ENCODE measurements at places on chromosomes 12 and 14.

DNA sequence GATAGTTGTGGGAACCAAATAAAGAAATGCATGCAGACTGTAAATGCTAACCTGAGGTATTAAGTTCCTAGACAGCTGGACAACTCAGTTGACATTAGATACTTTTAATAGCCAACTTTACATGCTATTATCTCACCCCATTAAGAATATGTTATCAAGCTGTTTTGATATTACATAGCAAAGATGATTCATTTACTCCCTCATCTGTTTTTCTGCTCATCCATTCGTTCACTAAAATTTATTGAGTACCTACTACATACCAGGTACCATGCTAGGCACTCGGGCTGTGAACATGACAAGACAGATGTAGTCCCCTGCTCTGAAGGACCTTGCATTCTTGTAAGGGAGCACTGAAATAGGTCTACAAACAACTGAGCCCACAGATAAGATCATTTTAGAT is 192.4 kb downstream of the DACT1 start:
- DNase-seq, result no peak

DNA sequence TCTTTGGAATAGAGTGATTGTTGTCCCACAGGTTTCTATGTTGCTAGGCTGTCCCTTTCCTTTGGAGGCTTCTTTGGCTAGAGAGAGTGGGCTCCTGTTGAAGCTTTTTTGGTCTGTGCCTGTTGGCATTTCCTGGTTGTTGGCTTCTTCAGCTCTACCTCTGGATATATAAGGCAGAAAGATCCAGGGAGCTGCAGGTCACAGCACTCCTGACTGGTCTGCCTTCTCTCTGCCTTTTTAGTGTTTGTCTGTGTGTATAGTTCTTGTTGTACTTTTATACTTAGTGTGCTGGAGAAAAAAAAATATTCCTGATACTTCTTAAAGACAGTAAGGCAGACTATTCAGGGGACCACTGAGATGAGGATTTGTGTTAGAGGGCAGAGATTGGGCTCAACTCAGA is 202.7 kb downstream of the FBXL14 start:
- no peak for DNase-seq

- no peak for DNase-seq
Observed at GRCh38 chr12:106301241-106301610, 1.3 kb upstream of the TCP11L2 start.

GRCh38 chr14:99664937-99665273 is 19.2 kb upstream of the CYP46A1 start:
- DNase-seq, result no peak

GRCh38 chr12:7093486-7093885 is 1.2 kb upstream of the C1R start:
- no peak for DNase-seq

- no peak for DNase-seq
Observed at GRCh38 chr14:50772412-50772811, 58.5 kb downstream of the NIN start.

GRCh38 chr12:114168061-114168460 is 201.9 kb upstream of the RBM19 start:
- no peak for DNase-seq

DNA sequence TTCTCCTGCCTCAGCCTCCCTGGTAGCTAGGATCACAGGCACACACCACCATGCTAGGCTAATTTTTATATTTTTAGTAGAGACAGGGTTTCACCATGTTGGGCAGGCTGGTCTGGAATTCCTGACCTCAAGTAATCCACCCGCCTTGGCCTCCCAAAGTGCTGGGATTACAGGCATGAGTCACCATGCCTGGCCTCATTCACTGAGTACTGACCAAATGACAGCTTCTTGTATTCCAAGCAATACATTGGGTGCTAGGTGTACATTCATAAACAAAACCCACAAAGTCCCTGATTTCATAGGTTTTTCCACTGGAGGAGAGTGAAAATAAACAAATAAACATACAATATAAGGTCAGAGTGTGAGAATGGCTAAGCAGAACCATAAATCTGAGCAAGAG is 136.3 kb downstream of the HELB start:
- no peak for DNase-seq

- DNase-seq, result no peak
Observed at GRCh38 chr12:97575403-97576193, 113.0 kb downstream of the RMST start.

- no peak for DNase-seq
Observed at GRCh38 chr12:47077206-47078085, 2.0 kb upstream of the PCED1B start.

- DNase-seq, result no peak
Observed at GRCh38 chr12:3797531-3798048, 44.7 kb upstream of the CRACR2A start.

GRCh38 chr14:77157740-77158139 is 16.1 kb upstream of the ZDHHC22 start:
- no peak for DNase-seq

DNA sequence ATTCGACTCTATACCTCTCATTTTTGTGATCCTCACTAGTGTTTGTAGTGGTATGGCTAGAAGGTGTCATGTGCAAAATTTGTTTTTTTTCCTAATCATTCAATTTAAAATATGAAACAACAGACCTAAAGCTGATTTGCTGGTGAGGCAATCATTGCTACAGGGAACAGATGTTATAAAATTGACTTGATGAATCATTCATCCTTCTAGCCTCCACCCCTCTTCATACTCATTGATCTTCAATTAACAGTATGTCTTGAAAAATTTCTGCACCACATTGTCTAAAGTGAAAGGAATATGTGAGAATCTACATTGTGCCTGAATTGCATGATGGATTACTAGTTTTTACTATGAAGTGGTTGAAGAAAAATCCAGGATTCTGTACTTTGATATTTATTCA is 349.0 kb upstream of the NAV3 start:
- DNase-seq, result no peak

GRCh38 chr12:104000807-104001434 is 35.2 kb downstream of the TDG start:
- DNase-seq, result no peak

- no peak for DNase-seq
Observed at GRCh38 chr12:22576065-22576464, 31.7 kb upstream of the C2CD5 start.

- no peak for DNase-seq
Observed at GRCh38 chr12:63968673-63969072, 124.2 kb downstream of the SRGAP1 start.

DNA sequence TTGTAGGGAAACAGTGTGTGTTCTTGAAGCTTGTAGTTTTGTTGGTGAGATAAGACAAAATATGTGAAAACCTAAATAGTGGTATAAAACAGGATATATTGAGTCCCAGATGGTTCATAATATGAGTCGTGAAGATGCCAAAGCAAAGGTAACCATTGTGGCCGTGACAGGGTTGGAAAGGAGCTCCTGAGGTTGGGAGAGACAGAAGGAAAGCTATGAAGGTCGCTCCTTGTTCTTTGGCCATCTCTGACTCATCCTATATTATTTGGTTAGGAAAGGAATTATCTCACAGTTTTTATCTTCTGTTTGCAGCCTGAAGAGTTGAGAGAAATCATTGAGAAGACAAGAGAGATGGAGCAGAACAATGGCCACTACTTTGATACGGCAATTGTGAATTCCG is 27.1 kb downstream of the ATP6V1D start:
- no peak for DNase-seq

GRCh38 chr12:127260531-127260930 is 1006.4 kb upstream of the TMEM132C start:
- no peak for DNase-seq

DNA sequence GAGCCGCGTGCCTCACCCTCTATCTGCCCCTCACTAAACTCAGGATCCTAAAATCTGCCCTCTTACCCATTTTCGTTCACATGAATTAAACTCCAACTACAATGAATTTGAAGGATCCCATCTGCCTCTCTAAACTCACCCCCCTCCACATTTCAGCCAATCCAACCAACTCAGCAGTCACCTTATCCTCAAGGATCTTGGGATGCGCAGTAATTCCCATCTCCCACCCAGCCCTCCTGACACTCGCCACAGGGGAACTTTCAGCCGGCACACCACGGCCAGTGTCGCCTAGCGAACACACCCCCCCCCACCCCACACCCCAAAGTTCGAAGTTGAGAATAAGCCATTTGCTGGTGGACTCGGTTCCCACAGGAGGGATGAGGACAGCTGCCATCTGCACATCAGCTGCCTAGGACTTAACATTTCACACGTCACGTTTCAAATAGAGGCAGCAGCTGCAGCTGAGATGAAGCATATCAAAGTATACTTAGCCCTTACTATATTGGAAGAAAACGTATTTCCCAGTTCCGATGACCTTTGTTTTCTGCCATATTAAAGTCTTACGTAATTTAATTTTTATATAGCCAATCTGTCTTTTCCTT is 8.7 kb upstream of the SELPLG start:
- no peak for DNase-seq

GRCh38 chr12:5524769-5525436 is 93.0 kb downstream of the NTF3 start:
- no peak for DNase-seq

GRCh38 chr12:79535751-79536150 is 155.0 kb downstream of the PAWR start:
- no peak for DNase-seq

DNA sequence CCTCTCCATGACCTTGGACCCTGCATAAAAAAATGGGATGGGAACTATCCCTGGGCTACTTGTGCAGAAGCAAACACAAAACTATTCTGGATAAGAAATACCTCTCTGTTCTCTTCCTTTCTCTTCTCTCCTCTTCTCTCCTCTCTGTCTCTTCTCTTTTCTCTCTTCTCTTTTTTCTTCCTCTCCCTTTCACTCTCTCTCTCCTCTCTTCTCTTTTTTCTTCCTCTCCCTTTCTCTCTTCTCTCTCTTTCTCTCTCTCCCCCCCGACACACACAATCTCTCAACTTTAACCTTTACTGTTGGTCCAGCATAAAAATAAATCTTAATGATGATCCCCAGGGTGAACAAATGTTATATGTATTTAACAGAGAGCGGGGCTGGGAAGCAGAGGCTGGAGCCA is 141.4 kb downstream of the SRGAP1 start:
- DNase-seq, result no peak

- DNase-seq, result no peak
Observed at GRCh38 chr12:53214687-53215455, 7.8 kb upstream of the ITGB7 start.

- DNase-seq, result no peak
Observed at GRCh38 chr12:11568155-11568761, 81.2 kb upstream of the ETV6 start.

GRCh38 chr12:109202770-109203169 is 86.4 kb downstream of the ACACB start:
- DNase-seq, result no peak

DNA sequence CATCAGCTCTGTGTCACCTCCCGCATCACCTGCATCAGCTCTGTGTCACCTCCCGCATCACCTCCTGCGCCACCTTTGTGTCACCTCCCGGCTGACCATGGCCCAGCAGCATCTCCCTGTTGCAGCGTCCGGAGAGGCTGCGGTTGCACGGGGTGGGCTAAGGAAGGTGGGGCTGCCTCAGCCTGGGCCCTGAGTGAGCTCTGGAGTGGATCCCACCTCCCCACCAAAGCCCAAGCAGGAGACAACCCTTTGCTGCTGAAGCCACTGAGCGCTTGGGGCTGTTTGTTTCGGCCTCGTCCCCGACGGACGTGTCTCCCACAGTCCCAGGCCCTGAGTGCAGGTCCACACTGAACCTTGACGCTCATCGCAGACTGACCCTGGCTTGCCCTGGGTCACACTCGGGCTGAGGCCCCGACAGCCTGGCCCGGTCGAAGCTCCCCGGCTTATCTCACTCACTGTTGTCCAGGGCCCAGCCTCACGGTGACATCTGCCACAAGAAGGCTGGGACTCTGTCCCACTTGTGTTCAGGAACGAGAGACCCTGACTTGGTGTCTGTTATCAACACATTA is 12.2 kb downstream of the TMEM121 start:
- no peak for DNase-seq

DNA sequence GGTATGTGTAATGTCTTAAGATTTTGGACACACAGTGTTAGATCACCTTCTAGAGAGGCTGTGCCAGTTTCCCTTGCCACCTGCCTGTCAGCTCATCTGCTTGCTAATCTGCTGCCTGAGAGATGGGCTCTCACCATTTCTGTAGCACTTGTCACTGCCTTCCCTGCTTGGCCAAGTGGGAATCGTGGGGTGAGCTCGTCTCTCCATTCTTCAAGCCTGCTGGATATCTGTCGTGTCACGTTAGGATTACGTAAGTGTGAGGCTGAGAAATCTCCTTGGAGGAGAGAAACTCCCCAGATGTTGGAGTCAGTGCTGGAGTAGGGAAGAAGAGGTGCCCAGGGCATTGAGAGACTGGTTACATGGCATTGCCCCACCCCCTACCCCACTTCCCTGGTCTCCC is 8.6 kb upstream of the RPH3A start:
- no peak for DNase-seq

GRCh38 chr14:92493492-92493891 is 20.1 kb upstream of the RIN3 start:
- DNase-seq, result no peak

DNA sequence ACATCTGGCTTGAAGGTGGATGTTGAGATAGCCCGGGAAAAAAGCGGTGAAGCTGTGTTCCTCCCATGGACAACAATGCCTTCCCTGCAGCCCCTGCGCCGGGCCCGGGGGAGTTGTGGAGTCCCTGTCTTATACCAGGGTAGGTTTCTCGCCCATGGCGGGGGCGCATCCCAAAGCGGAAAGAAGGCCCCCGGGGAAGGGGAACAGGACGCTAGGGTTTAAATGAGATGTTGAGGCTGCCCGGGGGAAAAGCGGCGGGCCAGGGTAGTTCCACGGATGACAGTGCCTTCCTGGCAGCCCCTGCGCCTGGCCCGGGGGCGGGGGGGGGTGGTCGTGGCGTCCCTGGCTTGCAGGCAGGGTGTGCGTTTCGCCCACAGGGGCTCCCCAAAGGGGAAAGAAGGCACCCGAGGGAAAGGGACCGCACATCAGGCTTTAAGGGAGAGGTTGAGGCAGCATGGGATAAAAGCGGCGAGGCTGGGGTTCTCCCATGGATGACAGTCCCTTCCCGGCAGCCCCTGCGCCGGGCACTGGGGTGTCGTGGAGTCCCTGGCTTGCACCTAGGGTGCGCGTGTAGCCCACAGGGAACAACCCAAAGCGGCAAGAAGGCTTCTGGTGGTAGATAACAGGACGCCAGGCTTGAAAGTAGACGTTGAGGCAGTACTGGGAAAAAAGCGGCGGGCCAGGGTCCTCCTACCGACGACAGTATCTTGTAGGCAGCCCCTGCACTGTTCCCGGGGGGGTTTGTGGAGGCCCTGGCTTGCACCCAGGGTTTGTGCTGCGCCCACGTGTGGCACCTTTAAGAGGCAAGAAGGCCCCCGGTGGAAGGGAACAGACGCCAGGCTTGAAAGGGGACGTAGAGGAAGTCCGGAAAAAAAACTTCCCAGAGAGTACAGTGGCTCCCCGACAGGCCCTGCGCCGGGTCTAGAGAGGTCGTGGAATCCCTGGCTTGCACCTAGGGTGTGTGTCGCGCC is 160.8 kb upstream of the ALG10B start:
- DNase-seq, result no peak

DNA sequence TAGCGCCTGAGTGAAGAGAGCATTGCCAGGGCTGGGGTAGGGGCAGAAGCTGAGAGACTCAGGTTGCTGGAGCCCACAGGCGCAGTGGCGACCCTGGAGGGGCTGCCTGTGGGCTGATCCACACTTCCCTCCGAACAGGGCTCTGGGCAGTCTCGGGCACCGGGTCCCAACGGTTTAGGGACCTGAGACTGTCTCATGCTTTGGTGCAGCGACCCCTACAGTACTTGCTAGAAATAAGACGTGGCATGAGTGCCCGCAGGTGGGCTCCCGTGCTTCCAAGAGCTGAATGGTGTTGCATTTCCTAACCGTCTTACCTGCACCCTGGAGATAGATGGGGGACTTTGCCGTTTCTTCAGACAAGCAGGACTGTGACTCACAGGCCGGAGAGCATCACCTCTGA is 57.4 kb downstream of the AACS start:
- DNase-seq, result no peak
